ENCODE measurements at places on chromosomes 1 and 21. TPM values are rescaled to one million over a fixed set of nuclear protein-coding genes. Genes with fewer than 3 reads are reported as not detected.

Gene SH2D1B
- 0.13 TPM for total RNA-seq

- peaks cover 16% of the 10 kb centered on the region for H3K36me3 ChIP-seq
- H3K4me3 ChIP-seq, result peak overlapping the region; percentile 50
- H3K27ac ChIP-seq, result peak overlapping the region; percentile 91
- peaks cover 43% of the 10 kb centered on the region for H3K4me1 ChIP-seq
- peak; percentile 8 for DNase-seq
Measured at GRCh38 chr1:12386130-12386529, 156.3 kb downstream of the VPS13D start.

DNA sequence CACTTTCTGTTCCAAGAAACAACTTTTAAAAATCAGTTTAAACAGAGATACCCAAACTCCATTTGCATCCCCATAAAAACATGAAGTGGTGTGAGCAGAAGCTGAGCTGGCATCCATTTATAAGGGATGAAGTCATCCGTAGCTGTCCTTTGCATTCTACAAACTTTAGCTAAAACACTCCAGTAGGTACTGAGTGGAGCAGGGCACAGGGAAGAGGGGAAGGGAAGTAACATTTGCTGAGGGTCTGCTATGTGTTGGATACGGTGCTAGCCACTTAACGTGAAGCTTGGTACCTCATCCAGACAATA lies 32.9 kb downstream of the VWA5B1 start:
- peaks cover 12% of the 10 kb centered on the region for H3K36me3 ChIP-seq
- H3K4me3 ChIP-seq, result peak overlapping the region; percentile 92
- H3K27ac ChIP-seq, result peak overlapping the region; percentile 98
- no peak for DNase-seq
- peaks cover 33% of the 10 kb centered on the region for H3K4me1 ChIP-seq

Gene HEATR1
- 45.6 TPM for total RNA-seq

Gene PRELP
- not detected for total RNA-seq

- DNase-seq, result no peak
- no peak overlapping the region for H3K4me3 ChIP-seq
- no peak overlapping the region for H3K27ac ChIP-seq
- H3K4me1 ChIP-seq, result peaks cover 3% of the 10 kb centered on the region
- H3K36me3 ChIP-seq, result no peaks in the 10 kb centered on the region
Measured at GRCh38 chr21:32779983-32780382, 8.4 kb upstream of the PAXBP1 start.

Measured in T-helper 17 cell (primary cell).